HuH-7 (cell line): ENCODE measurements at places on chromosomes 7 and 10.

- DNase-seq = no peak
These were observed 35.0 kb downstream of the YKT6 start for GRCh38 chr7:44235582-44236332.

DNA sequence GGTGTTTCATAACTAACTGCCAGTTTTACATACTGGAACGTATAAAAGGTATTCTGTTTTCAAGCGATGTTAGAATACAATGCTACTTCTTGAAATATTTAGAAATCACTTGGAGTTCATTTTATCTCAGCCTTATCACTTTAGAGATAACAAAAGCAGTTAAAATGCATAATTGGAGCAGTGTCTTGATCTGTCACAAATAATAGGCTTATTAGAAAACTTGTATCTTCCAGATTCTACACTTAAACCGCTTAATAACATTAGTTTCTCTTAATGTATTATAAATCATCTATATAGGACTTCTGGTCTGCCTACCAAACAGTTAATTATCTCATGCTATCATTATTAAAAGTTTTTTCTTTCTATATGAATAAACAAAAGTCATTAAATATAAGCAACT is 104.4 kb downstream of the TAF3 start:
- DNase-seq = no peak

- DNase-seq = no peak
These were observed 1133.4 kb downstream of the XPNPEP1 start for GRCh38 chr10:108789919-108790318.

DNA sequence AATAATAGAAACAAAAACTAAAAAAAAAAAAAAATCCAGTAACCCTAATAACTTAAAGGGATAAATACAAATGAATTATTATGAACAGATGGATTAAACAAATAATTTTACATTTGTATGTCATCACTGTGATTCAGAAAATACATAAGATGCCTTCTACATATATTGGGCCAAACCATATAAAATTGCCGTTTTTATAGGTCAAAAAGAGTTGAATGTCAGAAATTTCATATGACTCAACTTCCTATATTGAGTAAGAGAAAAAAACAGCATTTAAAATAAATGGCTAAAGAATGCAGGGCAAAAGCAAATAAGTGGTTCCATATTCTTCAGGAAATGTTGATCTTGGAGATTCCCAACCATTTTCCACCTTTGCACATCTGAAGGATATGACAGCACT is 9.4 kb downstream of the SLC35B4 start:
- no peak for DNase-seq

- no peak for DNase-seq
These were observed 47.2 kb upstream of the RABGEF1 start for GRCh38 chr7:66693331-66693730.

- DNase-seq = no peak
These were observed 20.4 kb downstream of the PHTF2 start for GRCh38 chr7:77819021-77819420.

DNA sequence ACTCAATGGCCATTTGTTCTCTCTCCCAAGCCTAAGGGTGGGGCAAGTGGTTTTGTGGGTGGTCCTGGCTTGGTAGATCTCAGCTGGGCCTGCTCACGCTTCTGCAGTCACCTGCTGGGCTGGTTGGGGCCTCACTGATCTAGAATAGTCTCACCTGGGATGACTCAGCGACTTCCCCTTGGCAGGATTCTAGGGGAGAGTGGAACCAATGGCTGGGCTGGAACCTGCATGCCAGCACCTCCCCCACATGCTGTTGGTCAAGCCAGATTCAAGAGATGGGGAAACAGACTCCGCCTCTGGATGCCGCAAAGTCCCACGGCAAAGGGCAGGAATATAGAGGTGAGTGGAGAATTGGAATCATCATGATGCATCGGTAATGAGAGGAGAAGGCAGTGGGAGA is 292.9 kb upstream of the NPVF start:
- no peak for DNase-seq

GRCh38 chr7:13794581-13794980 is 194.9 kb downstream of the ETV1 start:
- DNase-seq = no peak

- DNase-seq = peak; percentile 28
These were observed 41.7 kb downstream of the ARL4A start for GRCh38 chr7:12729112-12729511.

GRCh38 chr10:108049668-108050067 is 885.2 kb upstream of the SORCS1 start:
- no peak for DNase-seq

DNA sequence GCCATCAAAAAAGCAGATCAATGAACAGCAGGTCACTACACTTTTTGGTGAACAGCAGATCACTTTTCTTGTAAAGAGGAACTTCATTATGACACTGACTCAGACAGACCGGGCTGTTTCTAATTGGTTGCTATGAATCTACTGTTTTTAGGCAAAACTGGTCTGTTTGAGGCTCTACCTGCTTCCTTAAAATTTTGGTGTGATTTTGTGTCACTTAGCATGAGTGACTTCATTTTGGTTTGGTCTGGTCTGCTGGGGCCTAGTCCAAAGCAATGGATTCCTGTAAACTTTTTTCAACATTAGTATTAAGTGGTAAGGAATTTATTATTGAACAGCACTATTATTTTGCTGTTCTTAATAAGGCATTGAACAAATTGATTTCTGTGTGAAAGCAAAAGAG is 41.8 kb upstream of the C10orf71 start:
- DNase-seq = no peak

GRCh38 chr10:85601526-85601925 is 765.1 kb downstream of the GRID1 start:
- DNase-seq = no peak

GRCh38 chr7:133112976-133113375 is 31.1 kb upstream of the CHCHD3 start:
- DNase-seq = no peak

DNA sequence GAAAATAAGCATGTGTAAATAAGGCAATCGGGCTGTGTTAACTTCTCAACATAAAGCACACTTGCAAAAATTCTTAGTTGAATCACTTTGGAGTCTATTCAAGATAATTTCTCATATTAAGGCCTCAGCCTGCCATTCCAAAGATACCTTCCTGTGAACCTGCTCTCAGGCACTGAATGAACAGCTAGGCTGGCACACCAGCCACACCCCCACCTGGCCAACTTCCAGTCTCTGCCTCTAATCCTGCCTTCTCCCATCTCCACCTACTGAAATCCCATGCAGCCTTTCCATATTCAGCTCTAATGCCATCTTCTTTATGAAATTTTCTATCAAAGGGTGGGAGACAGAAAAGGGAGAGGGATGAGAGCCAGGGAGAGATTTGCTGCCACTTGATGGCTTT is 17.1 kb upstream of the MACROH2A2 start:
- no peak for DNase-seq

DNA sequence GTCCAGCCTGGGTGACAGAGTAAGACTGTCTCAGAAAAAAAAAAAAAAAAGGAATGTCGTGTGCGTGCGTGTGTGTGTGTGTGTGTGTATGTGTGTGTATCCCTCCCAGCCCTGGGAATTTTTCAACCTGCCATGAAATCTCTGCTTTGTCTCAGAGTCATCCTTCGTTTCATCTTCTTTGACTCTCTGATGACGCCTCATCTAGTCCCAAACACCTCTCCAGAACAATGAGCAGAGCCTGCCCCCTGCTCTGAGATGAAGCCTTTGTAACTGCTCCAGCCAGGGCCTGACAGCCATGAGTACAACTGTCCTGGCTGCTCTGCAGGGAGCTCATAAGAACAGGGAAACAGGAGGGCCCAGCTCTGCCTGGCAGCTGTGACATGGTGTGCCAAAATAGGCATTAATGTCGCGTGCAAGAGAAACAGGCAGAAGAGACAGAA is 149.5 kb downstream of the FAM107B start:
- no peak for DNase-seq

- DNase-seq = no peak
These were observed 50.9 kb downstream of the DGKB start for GRCh38 chr7:14851610-14852009.

- DNase-seq = no peak
These were observed 22.9 kb upstream of the AOC1 start for GRCh38 chr7:150829426-150829825.

DNA sequence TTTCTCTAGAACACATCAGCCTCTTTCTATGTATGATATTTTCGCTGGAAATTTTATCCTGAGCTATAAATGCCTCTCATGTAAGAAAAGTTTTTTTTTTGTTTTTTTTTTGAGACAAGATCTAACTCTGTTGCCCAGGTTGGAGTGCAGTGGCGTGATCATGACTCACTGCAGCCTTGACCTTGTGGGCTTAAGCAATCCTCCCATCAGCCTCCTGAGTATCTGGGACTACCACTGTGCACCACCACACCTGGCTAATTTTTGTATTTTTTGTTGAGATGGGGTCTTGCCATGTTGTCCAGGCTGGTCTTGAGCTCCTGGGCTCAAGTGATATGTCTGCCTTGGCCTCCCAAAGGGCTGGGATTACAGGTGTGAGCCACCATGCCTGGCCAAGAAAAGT is 80.4 kb downstream of the ADK start:
- DNase-seq = no peak

DNA sequence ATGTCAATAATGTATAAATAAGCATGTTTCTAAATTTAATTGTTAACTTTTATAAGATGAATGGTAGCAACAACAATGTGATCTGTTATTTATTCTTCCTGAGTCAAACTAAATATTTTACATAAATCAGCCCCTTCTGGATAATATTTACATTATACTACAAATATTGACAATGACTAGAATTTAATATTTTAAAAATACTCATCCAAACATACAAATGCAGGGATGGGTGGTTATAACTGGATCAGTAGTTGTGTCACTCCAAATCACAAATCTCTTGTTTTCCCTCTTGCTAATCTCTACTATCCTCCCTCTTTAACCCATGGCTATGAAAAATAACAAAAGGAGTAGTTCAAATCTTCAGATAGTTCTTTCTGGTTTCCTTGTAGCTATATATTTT is 407.0 kb downstream of the HTR7 start:
- DNase-seq = no peak

DNA sequence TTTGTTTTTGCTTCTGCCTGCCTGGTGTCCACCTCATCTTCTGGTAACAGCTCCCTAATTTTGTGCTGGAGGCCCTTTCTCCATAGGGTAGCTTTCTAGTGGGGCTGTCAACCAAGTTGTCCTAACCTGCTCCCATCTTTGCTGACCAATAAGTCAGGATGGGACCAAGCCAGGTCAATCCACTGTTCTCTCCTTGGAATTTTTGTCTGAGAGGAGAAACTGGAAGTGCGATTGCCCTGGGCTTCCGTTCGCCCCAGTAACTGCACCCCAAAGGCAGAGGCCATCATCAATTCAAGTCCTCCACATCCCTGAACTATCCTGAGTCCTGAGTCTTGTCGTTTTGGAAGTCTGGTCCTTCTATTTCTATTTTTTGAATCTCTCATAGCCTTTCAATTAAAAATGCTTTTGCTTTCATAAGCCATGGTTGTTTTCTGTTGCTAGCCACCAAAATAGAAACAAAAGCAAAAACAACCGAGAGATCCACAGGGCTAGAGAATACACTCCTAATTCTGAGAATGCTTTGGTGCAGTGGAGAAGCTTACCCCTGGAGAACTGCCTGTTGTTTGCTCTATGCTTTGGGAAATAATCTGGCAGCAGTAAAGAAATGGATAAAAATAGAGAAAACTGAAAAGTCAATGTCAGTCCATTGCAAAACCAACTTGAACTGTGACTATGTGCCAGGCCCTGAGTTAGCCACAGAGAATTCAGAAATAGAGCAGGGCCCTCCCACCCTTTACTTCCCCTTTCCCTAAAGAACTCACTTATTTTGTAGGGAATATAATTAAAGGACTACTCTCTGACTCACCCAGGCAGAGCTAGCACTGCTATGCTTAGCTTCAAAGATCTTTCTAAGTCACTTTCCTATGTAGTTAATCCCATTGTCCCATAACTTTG is 368.1 kb downstream of the CXCL12 start:
- no peak for DNase-seq

DNA sequence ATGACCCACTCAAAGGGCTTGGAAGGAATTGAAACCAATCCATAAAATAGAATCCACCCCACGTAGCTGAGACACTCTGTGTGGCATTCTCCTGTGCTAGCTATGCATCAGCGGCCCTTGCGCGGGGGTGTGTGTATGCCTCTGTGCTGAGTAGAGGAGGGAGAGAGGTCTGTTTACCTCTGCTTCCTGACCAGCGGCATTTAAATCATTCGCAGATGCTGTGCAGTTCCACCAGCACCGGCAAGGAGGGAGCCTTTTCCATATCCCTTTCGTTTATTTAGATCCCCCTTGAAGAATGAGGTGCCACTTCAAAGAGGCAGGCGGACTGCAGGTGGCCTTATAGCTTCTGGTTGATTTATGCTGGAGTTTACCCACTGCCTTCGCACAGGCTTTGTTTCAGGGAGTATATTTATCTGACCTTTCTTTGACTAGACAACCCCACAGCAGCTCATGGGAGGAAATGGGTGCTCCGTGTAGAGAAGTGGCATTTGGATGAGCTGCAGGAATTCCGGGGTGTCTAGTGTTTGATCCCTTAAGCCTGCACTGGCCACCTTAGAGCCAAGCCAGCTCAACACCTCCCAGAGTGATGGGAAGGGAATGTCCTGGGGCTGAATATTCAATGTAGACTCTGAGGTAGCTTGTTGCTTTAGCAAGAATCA is 11.4 kb downstream of the C10orf53 start:
- no peak for DNase-seq

GRCh38 chr7:92751902-92752901 is 84.2 kb downstream of the CDK6 start:
- peak; percentile 10 for DNase-seq

GRCh38 chr10:70903262-70903921 is 15.0 kb upstream of the PCBD1 start:
- peak; percentile 53 for DNase-seq

DNA sequence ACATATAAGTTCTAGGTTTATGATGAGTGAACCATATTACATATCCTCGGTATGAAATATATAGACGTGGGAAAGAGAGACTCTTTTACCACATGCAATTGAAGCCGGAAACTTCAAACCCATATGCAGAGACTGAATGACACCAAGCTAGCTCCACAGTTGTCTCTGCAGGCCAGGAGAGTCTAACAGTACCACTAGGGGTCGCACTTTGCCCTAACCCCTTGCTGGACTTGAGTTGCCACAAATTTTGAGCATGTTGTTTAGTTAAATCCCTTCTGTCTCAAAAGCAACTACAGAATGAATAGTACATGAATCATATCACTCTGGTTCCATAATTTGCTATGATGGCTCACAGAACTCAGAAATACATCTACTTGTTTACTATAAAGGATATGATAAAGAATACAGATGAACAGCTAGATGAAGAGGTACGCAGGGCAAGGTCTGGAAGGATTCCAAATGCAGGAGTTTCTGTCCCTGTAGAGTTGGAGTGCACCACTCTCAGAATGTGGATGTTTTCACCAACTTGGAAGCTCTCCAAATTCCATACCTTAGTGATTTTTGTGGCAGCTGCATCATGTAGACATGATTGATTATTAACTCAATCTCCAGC is 112.4 kb upstream of the YAE1 start:
- peak; percentile 70 for DNase-seq

DNA sequence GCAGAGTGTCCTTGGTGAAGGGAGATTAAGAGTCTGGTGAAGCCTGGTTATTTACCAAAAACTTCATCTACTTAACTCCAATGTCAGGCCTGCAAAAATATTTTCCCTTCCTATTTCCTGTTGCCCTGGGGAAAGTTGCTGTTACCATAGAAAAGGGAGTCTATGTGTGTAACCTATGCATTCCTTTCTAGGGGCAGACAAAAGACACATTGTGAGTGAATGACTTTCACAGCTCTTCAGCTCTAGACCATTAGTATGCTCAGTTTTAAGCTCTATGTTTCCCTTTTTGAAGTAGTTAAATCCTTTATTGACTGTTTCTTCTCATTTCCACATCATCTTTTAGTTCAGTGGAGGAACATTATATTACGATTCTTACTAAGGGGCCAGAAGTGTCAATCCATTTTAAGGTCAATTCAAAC is 45.6 kb upstream of the SGCE start:
- peak; percentile 69 for DNase-seq
